ENCODE measurements at places on chromosomes 7 and 10.

DNA sequence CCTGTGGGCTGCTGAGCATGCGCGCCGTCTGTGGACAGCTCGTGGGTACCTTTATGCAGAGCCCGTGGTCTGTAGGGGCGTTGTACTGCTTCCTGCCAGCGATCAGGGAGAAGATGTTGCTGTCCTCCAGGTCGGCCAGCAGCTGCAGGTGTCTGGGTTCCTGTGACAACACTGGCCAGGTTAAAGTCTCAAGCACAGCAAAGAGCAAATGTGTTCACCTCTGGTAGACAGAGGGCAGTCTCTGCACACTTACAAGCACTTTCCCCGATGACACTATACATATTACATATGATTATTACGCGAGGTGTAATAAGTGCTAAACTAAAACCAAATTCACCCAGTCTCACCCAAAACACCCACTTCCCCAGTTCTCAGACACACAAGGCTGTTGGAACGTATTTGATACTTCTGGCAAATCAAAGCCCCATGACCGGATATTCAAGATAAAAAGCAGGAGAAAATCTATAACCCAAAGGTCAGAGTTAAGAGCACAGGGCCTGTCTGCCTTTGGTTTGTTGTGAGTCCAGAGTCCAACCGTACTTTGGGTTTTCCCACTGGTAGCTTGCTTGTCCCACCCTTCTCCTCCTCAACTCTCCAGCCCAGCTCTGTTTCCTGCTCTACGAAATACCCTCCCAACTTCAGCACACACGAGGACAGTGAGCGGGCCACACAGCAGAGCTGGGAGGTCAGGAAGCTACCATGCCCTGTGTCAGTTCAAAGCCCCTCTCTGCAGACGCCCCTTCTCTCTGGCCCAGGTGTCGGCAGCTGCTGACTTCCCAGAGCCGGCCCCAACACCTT, 49.7 kb upstream of the DDC start:
- DNase-seq = no peak

DNA sequence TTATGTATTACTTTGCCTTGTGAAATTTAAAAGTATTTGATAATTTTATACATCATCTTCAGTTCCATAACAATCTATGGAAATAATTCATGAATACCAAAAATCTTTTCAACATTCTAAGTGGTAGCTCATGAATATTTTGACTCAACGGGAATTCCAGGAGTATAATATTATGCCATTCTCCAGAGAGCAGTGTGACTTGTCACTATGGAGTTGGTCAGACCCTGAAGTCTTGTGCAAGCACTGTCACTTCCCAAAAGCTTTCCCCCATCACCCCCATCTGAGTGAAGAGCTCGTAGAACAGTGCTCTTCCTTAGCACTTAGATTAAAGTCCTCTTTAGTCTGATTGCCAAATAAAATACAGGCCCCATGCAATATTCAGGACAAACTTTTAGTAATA, 29.4 kb upstream of the CCNJ start:
- DNase-seq = no peak

GRCh38 chr7:141359740-141360415, 191.3 kb upstream of the AGK start:
- DNase-seq = no peak

DNA sequence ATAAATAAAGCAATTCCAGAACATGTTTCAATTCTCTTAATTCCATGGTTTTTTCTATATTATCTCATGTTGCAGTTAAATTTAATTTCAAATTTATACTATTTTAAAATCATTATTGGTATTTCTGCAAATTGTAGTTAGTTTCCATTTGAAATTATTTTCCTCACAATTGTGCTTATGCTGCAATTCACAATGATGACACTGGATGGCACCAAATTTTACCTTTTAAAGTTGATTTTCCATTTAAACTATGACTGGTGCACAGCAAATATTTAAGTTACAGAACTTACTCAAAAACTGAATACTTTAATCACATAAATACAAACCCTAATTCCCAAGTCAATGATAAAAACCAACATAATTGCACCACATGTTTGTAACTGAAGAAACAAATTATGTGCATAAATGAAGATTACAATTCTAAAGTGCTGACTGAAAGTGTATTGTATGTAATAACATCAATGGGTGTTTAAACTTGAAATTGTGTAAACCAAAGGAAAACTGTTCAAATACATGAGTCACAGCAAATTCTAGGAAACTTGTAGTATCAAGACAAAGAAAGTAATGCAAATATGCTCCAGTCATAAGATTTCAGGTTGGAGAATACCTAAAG, 75.3 kb upstream of the AASS start:
- no peak for DNase-seq

- DNase-seq = no peak
Measured at GRCh38 chr7:124101173-124101768, 68.4 kb upstream of the TMEM229A start.

DNA sequence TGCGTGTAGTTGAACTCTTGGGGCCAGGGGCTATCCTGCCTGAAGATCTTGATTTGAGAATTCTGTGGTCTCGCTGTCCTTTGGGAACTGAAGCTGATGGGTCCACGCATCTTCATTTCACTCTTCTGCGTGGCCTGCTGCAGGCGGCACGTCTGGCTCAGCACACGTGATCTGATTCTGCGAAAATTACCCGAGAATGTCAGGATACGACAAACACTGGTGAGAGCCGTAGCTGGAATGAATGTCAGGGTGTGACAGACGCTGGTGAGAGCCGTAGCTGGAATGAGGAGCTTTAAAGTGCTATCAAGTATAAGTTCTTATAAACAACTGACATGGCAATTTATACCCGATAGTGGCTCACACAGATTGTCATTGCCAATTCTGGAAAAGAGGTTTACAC, 44.6 kb upstream of the CFAP46 start:
- no peak for DNase-seq

DNA sequence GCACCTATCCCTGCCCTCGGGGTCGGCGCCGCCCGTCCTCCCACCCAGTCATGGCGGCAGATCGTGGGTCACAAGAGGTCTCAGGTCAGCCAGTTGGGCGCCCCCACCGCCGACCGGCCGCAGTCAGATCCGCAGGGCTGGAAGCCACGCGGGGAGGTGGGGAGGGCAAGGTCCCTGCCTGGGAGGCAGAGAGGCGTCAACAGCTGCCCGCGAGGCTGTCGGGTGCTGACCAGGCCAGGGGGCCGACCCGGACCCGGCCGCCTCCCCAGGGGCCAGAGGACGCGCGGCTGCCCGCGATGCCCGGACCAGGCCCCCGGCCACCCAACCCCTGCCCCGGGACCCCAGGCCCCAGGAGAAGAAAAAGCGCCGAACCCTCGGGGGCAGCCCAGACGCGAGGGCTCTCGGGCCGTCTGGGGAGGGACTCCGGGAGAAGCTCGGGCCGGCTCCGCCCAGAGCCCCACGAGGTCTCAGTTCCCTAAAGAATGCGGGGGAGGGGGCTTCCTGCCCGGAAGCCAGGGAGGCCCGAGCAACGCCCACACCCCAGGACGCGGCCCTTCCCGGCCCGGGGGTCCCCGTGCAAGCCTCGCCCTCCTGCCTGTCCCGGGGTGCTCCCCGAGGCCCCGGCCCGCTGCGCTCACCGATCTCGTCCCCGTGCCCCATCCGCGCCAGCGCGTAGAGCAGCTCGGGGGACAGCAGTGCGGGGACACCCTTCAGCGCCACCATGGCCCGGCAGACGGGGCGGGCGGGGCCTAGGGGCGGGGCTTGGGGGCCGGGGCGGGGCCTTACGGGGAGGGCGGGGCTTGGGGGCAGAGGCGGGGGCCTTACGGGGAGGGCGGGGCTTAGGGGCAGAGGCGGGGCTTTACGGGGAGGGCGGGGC, at the start of gene FUOM:
Gene FUOM (minus strand): TSS at position 735 of the 877 bp plus-strand sequence. CDS start 12 bp downstream, at position 723.
- peak; percentile 80 for DNase-seq

- DNase-seq = no peak
Measured at GRCh38 chr7:98655611-98656010, 38.5 kb downstream of the NPTX2 start.

DNA sequence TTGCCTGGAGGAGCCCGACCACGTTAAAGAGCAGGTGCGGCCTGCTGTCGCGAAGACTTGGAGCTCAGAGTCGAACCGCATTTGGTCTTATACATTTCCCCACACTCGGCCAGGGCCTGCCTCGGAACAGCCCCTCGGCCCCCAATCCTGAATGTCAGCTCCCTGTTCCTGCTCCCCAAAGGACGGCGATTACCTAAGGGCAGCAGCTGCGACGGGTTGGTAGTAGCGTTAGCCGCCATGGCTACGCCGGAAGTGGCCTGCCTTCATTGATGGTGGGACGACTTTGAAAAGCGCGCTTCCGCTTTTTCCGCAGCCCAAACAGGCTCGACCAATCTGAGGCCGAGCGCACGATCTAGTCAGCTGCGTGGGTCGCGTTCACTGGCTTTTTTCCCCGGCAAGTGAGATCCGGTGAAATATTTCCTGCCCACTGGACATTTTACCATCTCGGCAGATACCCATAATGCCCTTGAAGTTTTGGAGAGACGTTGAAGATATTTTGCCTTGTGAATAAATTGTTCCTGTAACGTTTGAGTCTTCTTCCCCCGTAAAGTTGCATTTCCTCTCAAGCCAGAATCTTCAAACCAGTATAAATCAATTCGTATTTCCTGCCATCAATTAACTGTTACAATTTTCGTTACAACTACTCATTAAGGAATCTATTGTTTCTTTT, at the start of gene LSM5:
Gene LSM5 (minus strand): TSS at position 254 of the 670 bp plus-strand sequence. CDS start 15 bp downstream, at position 239.
- peak; percentile 85 for DNase-seq

- no peak for DNase-seq
Measured at GRCh38 chr10:129775681-129776080, 188.4 kb downstream of the EBF3 start.

GRCh38 chr7:133794479-133794878, 332.7 kb upstream of the LRGUK start:
- no peak for DNase-seq

Measured in activated CD4-positive, alpha-beta T cell treated with anti-CD3 and anti-CD28 coated beads for 4 hours (primary cell).